ENCODE measurements at places on chromosomes 7 and 10.

DNA sequence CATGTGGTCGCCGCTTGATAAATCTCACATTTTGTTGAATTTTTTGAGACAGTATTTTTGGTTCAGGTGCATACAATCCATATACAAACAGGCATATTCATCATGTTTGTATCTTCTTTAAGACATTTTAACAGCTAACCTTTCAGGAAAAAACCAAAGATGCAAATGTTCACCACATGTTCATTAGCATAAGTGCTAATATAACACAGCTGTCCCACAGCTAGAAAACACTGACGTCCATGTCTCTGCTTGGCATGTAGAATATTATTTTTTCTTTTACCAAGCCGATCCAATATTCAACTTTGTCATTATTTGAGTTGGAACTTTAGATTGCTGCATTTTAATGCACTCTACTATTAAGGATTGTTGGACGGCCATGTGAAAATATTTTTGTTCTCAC, 31.2 kb downstream of the BMPER start:
- H3K4me3 ChIP-seq: no peak overlapping the region
- H3K36me3 ChIP-seq: no peaks in the 10 kb centered on the region
- H3K27me3 ChIP-seq: peaks cover 3% of the 10 kb centered on the region
- H3K27ac ChIP-seq: no peak overlapping the region
- no peak for DNase-seq

GRCh38 chr10:97333351-97333600, 1.3 kb downstream of the FRAT2 start:
- H3K27me3 ChIP-seq: peaks cover 23% of the 10 kb centered on the region
- DNase-seq: no peak
- peaks cover 23% of the 10 kb centered on the region for H3K36me3 ChIP-seq
- peak overlapping the region; percentile 76 for H3K27ac ChIP-seq
- peak overlapping the region; percentile 84 for H3K4me3 ChIP-seq

DNA sequence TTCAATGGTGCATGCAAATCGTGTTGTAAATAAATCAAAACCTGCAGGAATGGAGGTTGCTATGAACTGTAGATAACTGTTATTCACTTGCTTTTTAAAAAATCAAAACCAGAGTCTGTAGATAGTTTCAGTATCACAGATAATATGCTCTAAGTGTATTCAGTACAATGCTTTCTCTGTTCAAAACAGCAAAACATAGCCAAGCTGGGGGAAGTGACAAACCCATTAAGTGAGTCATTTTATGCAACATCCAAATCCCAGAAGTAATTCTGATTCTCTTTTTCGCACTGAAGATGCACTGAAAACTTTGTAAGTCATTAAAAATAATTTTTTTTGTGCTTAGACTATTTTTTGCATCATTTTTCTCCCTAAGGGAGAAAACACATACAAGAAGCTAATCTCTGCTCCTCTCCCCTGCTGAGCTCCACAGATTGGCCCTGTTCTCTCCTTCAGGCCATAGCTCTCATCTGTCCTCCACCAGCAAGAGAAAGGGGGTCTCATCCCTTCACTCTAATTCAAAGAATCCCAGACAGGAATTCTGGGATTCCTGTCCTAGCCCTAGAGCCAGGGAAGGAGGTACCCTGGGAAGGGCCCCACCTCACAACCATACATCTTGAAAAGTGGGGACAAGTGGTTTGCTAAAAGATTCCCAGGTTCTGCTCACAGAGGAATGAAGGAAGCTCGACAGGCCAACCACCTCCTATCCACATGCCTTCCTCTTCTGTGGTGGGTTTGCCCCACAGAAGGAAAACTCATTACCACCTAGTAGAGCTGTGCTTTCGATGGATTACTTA, 4.9 kb downstream of the PRTFDC1 start:
- H3K4me1 ChIP-seq: peaks cover 36% of the 10 kb centered on the region
- no peak for DNase-seq
- no peak overlapping the region for H3K4me3 ChIP-seq
- H3K36me3 ChIP-seq: peaks cover 4% of the 10 kb centered on the region
- no peaks in the 10 kb centered on the region for H3K27me3 ChIP-seq
- H3K27ac ChIP-seq: no peak overlapping the region

- H3K4me3 ChIP-seq: no peak overlapping the region
- H3K27me3 ChIP-seq: no peaks in the 10 kb centered on the region
- no peaks in the 10 kb centered on the region for H3K36me3 ChIP-seq
- no peak overlapping the region for H3K27ac ChIP-seq
Observed at GRCh38 chr7:130363026-130363847, 17.1 kb upstream of the CPA1 start.

- no peaks in the 10 kb centered on the region for H3K27me3 ChIP-seq
- H3K27ac ChIP-seq: no peak overlapping the region
- no peak for DNase-seq
- H3K36me3 ChIP-seq: peaks cover 43% of the 10 kb centered on the region
- peaks cover 48% of the 10 kb centered on the region for H3K4me1 ChIP-seq
Observed at GRCh38 chr7:44845451-44845850, 2.4 kb downstream of the H2AZ2 start.

- H3K27ac ChIP-seq: no peak overlapping the region
- no peak for DNase-seq
- H3K27me3 ChIP-seq: no peaks in the 10 kb centered on the region
- no peaks in the 10 kb centered on the region for H3K4me1 ChIP-seq
Observed at GRCh38 chr7:40674316-40674715, 539.5 kb downstream of the SUGCT start.

DNA sequence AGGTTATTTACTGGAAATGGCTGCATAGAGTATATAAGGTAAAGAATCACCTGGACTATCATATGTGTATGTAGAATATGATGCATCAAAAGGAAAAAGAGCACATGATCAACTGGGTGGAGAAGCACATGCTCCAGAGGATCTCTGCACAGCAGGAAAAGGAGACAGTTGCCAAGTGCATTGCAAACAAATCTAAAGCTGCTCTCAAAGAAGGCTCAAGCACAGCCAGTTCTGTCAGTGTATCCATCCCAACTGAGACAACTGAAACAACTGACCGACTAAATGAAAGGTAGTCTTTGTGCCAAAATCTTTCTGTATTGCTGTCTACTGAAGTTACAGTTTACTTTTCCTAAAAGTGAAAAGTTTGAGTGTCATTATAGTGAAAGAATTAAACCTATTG, 83.2 kb upstream of the SGCE start:
- no peaks in the 10 kb centered on the region for H3K27me3 ChIP-seq
- no peak overlapping the region for H3K4me3 ChIP-seq
- no peak for DNase-seq
- H3K36me3 ChIP-seq: no peaks in the 10 kb centered on the region
- no peak overlapping the region for H3K27ac ChIP-seq

DNA sequence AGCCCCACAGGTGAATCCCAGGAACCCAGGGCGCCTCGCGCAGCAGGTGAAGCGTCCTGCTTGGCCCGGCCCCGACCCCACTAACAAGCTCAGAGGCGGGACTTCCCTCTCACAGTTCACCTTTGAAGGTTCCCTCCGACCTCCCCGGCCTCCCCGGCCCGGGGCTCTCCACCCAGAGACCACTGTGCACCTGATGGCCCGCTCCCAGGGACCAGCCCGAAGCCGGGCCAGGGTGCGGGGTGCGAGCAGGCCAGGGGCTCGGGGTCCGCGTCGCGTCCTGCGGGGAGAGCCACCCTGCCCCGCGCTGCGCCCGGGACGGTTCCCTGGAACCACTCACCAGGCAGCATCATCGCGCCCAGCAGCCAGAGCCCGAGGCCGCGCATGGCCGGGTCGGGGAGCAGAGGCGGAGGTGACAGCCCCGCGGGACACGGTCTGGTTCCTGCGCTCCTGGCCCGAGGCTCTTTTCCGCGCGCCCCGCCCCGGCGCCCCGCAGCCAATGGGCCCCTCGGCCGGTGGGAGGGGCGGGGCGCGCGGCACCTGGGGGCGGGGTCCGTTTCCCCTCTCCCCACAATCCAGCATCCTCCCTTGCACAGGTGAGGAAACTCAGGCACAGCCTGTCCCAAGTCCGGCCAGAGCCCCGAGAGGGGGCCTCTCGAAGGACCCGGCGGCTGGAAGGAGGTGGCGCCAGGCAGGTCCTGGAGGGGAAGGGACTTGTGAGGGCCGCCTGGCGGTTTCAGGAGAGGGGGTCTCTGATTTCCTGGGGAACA, at the start of gene ADAM8:
TSS of gene ADAM8 (minus strand) at position 434 of the 767 bp plus-strand sequence. CDS start at position 383, 51 bp downstream.
- H3K36me3 ChIP-seq: peaks cover 26% of the 10 kb centered on the region
- H3K4me1 ChIP-seq: peaks cover 36% of the 10 kb centered on the region
- peak; percentile 78 for DNase-seq
- H3K4me3 ChIP-seq: peak within 1 kb of the TSS; percentile 91
- peak within 1 kb of the TSS; percentile 97 for H3K27ac ChIP-seq

DNA sequence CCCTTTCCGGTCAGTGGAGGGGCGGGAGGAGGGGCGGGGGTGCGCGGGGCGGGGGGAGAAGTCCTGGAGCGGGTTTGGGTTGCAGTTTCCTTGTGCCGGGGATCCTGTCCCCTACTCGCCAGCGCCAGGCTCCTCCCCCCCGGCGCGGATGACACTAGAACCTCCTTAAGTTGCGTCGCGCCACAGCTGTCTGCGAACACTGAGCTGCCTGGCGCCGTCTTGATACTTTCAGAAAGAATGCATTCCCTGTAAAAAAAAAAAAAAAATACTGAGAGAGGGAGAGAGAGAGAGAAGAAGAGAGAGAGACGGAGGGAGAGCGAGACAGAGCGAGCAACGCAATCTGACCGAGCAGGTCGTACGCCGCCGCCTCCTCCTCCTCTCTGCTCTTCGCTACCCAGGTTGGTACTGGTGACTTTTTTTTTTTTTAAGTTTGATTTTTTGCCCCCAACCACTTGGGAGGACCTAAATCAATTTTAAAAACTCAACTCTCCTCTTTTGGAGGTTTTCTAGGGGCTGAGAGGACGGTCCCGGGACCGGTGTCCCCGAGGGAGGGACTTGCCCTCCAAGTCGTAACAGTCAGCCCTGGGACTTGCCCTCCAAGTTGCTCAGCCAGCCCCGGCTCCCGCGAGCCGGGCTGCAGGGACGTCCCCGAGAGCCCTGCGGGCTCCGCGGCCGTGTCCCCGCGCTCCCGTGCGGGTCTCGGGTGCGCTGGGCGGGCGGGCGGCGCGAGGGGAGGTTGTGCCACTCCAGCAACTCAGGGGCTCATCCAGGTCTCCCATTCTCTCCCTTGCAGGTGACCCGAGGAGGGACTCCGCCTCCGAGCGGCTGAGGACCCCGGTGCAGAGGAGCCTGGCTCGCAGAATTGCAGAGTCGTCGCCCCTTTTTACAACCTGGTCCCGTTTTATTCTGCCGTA, at the start of gene GATA3:
TSS of gene GATA3 (plus strand) at position 195 of the 914 bp plus-strand sequence. CDS start 968 bp downstream, outside the sequence.
- H3K27ac ChIP-seq: peak within 1 kb of the TSS; percentile 99
- DNase-seq: peak; percentile 91
- H3K27me3 ChIP-seq: peaks cover 18% of the 10 kb centered on the region
- peaks cover 40% of the 10 kb centered on the region for H3K4me1 ChIP-seq
- H3K4me3 ChIP-seq: peak within 1 kb of the TSS; percentile 98
- H3K36me3 ChIP-seq: peaks cover 55% of the 10 kb centered on the region

GRCh38 chr7:26319636-26320035, 28.0 kb downstream of the SNX10 start:
- H3K4me1 ChIP-seq: peaks cover 1% of the 10 kb centered on the region
- H3K36me3 ChIP-seq: peaks cover 25% of the 10 kb centered on the region
- H3K4me3 ChIP-seq: no peak overlapping the region
- no peak for DNase-seq
- no peaks in the 10 kb centered on the region for H3K27me3 ChIP-seq
- H3K27ac ChIP-seq: no peak overlapping the region

- no peaks in the 10 kb centered on the region for H3K4me1 ChIP-seq
- no peak for DNase-seq
- no peaks in the 10 kb centered on the region for H3K36me3 ChIP-seq
- no peaks in the 10 kb centered on the region for H3K27me3 ChIP-seq
Observed at GRCh38 chr7:20089431-20089830, 127.8 kb downstream of the MACC1 start.

- no peak overlapping the region for H3K27ac ChIP-seq
- H3K27me3 ChIP-seq: peaks cover 18% of the 10 kb centered on the region
- H3K4me3 ChIP-seq: no peak overlapping the region
- no peaks in the 10 kb centered on the region for H3K36me3 ChIP-seq
- peaks cover 29% of the 10 kb centered on the region for H3K4me1 ChIP-seq
Observed at GRCh38 chr7:116588225-116588624, 63.4 kb downstream of the CAV1 start.

- peaks cover 5% of the 10 kb centered on the region for H3K27me3 ChIP-seq
- no peak for DNase-seq
- no peak overlapping the region for H3K4me3 ChIP-seq
- H3K27ac ChIP-seq: no peak overlapping the region
- H3K4me1 ChIP-seq: no peaks in the 10 kb centered on the region
Observed at GRCh38 chr10:62335326-62335725, 38.8 kb upstream of the ZNF365 start.

DNA sequence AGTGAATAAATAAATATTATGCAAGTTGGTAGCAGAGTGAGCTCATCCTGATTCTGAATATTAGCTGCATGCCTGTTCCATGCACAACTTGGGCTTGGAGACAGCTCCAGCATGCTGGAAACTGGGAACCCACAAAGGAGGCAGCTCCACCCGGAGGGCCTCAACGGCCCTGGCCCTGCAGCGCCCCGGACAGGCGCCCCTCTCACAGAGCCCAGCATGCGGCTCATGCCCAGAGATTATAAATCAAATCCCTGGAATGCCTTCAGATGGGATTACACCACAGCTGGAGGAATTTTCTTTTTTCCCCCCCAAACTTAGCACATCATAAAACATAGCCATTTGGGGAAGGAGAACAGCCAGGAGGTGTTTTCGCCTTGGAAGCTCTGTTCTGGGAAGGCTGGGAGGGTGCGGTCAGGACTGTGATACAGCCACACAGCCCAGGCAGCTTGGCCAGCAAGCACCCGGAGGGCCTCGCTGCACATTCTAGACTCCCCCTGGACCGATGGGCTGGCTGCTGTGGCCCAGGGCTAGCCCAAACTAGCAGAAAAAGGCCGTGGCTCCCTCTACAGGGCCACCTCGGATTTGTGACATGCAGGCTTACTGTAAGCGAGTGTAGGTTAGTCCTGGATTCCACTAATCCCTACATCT, 102.4 kb downstream of the PTPN20 start:
- no peaks in the 10 kb centered on the region for H3K4me1 ChIP-seq
- no peak overlapping the region for H3K27ac ChIP-seq
- no peak for DNase-seq
- no peaks in the 10 kb centered on the region for H3K36me3 ChIP-seq
- peaks cover 7% of the 10 kb centered on the region for H3K27me3 ChIP-seq

DNA sequence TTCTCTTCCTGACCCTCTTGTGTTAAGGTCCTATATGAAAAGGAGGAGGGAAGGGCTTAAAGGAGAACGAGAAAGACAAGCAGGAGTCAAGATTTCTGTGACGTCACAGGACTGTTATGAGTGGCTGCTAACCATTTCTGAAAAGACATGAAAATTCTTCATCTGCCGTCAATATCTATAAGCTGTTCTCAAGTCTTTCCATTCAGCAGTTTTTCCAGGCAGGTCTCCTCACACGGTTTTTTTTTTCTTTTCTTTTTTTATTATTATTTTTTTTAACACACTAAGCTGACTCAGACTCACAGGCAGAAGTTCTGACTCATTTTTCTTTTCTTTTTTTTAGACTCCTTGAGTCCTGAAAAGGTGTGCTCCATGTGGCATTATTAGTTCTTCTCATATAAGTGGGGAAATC, 72.0 kb downstream of the DGKI start:
- H3K4me3 ChIP-seq: no peak overlapping the region
- no peak overlapping the region for H3K27ac ChIP-seq
- no peaks in the 10 kb centered on the region for H3K4me1 ChIP-seq
- no peak for DNase-seq
- H3K36me3 ChIP-seq: no peaks in the 10 kb centered on the region

Data from activated CD4-positive, alpha-beta memory T cell treated with anti-CD3 and anti-CD28 coated beads, Interleukin-2, amount 10 ng/mL, durations not matched to agents 7 days and 5 days (primary cell).